ENCODE measurements at places on chromosomes 16 and 17. TPM values are rescaled to one million over a fixed set of nuclear protein-coding genes. Genes with fewer than 3 reads are reported as not detected.
A peak's percentile ranks its signal among the peaks of the same experiment; 100 is the strongest.

- H3K27ac ChIP-seq, result peak overlapping the region; percentile 93
- peak overlapping the region; percentile 90 for H3K4me3 ChIP-seq
- H3K36me3 ChIP-seq, result peaks cover 49% of the 10 kb centered on the region
- H3K27me3 ChIP-seq, result no peaks in the 10 kb centered on the region
- DNase-seq, result peak; percentile 63
Observed at GRCh38 chr16:30381291-30382041, 895 bp downstream of the SEPTIN1 start.

DNA sequence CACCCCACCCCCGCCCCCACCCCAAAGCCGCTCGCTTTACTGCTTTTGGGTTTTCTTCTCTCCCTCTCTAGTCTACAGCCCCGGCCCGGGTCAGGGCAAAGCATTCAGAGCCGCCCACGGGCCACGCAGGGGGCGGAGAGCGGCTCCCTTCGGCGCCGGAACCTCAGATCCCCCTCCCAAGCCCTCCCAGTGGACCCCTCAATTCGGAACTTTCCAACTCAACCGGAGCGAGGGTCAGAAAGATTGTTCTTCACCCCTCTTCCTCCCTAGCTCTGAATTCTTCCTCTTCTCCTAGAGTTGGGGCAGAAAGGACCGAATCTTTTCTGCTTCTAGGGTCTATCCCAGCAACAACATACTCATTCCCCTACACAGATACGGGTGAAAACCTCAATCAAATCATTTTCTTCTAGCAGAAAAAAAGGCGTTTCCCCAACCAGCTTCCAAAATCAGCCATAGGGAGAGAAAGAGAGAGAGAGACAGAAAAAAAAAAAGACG lies 1.0 kb downstream of the HOXB2 start:
- peaks cover 66% of the 10 kb centered on the region for H3K4me1 ChIP-seq
- DNase-seq, result peak; percentile 47
- H3K27ac ChIP-seq, result peak overlapping the region; percentile 86
- peaks cover 2% of the 10 kb centered on the region for H3K27me3 ChIP-seq
- peaks cover 19% of the 10 kb centered on the region for H3K36me3 ChIP-seq

DNA sequence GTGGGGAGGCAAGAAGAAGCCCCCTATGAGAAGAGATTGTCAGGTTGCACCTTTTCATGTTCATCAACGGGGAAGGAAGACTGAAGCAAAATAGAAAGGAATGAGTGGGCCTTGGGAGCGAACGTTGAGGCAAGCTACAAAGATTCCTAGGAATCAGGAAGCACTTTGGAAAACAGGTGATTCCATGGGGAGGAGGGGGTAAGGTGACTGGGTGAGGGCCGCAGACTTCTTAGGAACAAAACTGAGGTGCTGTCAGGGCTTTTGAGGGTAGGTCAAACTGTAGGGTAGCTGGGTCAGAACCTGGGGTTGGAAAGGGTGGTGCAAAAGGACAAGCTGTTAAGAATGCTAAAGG lies 528 bp downstream of the ITFG1 start:
- H3K4me1 ChIP-seq, result peaks cover 42% of the 10 kb centered on the region
- H3K36me3 ChIP-seq, result peaks cover 40% of the 10 kb centered on the region
- no peak for DNase-seq
- H3K4me3 ChIP-seq, result peak overlapping the region; percentile 87
- H3K27me3 ChIP-seq, result no peaks in the 10 kb centered on the region

- H3K27me3 ChIP-seq, result no peaks in the 10 kb centered on the region
- H3K4me1 ChIP-seq, result peaks cover 48% of the 10 kb centered on the region
- H3K27ac ChIP-seq, result peak overlapping the region; percentile 85
- H3K36me3 ChIP-seq, result peaks cover 7% of the 10 kb centered on the region
- peak overlapping the region; percentile 93 for H3K4me3 ChIP-seq
- DNase-seq, result peak; percentile 86
Observed at GRCh38 chr16:56609463-56609921, 1.1 kb downstream of the MT2A start.

DNA sequence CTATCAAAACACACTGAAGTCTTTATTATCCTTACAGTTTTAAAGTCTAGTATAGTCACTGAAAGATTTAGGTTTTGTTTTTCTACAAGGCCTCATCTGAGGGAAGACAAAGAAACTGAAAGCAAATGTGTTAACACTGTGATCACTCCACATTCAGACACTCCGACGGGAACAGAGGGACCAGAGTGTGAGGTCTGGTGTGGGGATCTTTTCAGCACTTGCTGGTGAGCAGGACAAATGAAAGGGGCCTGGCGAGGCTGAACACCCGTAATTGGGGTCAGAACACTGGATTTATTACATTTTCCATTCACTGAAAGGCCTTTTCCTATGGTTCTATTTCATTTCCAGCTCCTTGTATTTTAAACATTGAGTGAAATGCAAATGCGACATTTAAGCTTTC lies 910.5 kb downstream of the CDH11 start:
- no peak for DNase-seq
- H3K4me1 ChIP-seq, result no peaks in the 10 kb centered on the region
- H3K36me3 ChIP-seq, result no peaks in the 10 kb centered on the region
- H3K27me3 ChIP-seq, result no peaks in the 10 kb centered on the region
- H3K27ac ChIP-seq, result no peak overlapping the region

- no peaks in the 10 kb centered on the region for H3K27me3 ChIP-seq
- H3K27ac ChIP-seq, result no peak overlapping the region
- DNase-seq, result no peak
- no peaks in the 10 kb centered on the region for H3K4me1 ChIP-seq
- no peaks in the 10 kb centered on the region for H3K36me3 ChIP-seq
- no peak overlapping the region for H3K4me3 ChIP-seq
Observed at GRCh38 chr17:11539637-11540036, 58.6 kb upstream of the DNAH9 start.

DNA sequence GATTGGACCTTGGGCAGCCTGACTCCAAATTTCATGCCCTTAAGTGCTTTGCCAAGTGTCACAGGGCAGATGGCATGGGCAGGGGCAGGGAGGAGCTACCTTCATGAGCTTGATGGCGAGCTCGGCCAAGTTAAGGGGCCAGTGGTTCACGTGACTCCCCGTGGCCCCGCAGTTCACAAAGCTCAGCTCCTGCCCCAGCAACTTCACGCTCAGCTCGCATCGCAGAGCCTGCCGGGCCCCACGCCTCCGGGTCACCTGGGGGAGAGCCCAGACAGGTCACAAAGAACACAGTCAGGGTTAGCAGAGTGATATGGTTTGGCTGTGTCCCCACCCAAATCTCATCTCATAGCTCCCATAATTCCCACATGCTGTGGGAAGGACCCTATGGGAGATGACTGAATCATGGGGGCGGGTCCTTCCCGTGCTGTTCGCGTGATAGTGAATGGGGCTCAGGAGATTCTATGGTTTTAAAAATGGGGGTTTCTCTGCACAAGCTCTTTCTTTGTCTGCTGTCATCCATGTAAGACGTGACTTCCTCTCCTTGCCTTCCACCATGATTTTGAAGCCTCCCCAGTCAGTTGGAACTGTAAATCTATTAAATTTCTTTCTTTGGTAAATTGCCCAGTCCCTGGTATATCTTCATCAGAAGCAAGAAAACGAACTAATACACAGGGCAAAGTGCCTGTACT lies 108.1 kb downstream of the LITAF start:
- no peak overlapping the region for H3K4me3 ChIP-seq
- DNase-seq, result no peak
- no peaks in the 10 kb centered on the region for H3K27me3 ChIP-seq
- no peaks in the 10 kb centered on the region for H3K36me3 ChIP-seq
- H3K4me1 ChIP-seq, result no peaks in the 10 kb centered on the region
- no peak overlapping the region for H3K27ac ChIP-seq

GRCh38 chr17:61713035-61713434 lies 122.0 kb upstream of the NACA2 start:
- no peak overlapping the region for H3K27ac ChIP-seq
- no peak overlapping the region for H3K4me3 ChIP-seq
- peaks cover 46% of the 10 kb centered on the region for H3K36me3 ChIP-seq
- no peaks in the 10 kb centered on the region for H3K27me3 ChIP-seq

DNA sequence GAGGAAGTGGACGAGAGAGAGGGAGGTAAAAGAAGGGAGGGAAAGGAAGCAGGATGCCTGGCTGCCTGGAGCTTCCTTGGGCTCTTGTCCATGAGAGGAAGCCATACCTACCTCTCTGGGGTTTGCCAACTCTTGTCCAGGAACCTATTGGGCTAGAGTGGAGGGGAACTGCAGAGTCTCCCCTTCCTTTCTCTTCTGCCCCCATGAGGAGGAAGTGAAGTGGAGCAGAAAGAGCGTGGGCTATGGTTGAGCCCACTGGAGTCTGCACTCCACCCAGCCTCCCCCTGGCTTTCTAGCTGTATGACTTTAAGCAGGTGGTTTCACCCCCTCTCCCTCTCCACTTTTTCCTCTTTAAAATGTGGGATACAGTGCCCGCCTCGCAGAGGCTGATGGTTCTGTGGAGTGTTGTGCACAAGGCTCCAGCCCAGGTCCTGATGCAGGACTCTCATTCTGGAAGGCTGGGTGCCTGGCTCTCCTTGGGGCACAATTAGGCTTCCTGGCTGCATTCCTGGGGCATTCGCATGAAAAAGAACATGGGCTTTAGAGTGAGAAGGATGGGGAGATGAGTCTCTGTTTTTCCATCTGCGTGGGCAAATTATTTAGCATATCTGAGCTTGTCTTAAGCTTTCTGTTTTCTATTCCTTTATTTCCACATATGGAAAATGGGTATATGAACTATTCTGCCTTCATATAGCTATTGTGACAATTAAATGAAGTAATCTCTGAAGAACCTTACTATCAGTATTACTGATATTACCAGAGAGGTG lies 40.7 kb downstream of the HLF start:
- no peak for DNase-seq
- no peak overlapping the region for H3K4me3 ChIP-seq
- peaks cover 9% of the 10 kb centered on the region for H3K27me3 ChIP-seq
- H3K4me1 ChIP-seq, result no peaks in the 10 kb centered on the region
- H3K27ac ChIP-seq, result no peak overlapping the region

GRCh38 chr17:8275421-8276290 lies 12.8 kb upstream of the RANGRF start:
- DNase-seq, result no peak
- no peaks in the 10 kb centered on the region for H3K4me1 ChIP-seq
- H3K27me3 ChIP-seq, result no peaks in the 10 kb centered on the region
- no peak overlapping the region for H3K27ac ChIP-seq

DNA sequence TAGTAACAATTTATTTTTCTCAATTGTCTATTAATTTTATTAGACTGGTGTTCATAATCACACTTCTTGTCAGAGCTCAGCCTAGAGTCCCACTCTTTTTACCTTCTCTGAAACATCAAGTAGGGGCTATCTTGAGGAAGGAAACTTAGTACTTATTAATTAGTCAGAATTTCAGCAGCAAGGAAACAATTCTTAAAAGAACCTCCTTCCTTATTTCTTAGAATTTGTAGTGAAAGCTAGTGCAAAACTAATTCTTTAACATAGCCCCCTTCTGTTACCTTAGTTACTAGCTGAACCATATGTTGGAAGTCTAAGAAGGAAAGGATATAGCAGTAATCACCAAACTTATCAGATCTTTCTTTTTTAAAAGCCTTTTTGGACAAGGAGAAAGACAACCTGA lies 35.2 kb downstream of the MAP2K4 start:
- H3K27me3 ChIP-seq, result no peaks in the 10 kb centered on the region
- H3K4me3 ChIP-seq, result peak overlapping the region; percentile 67
- H3K27ac ChIP-seq, result peak overlapping the region; percentile 87
- peaks cover 71% of the 10 kb centered on the region for H3K4me1 ChIP-seq

DNA sequence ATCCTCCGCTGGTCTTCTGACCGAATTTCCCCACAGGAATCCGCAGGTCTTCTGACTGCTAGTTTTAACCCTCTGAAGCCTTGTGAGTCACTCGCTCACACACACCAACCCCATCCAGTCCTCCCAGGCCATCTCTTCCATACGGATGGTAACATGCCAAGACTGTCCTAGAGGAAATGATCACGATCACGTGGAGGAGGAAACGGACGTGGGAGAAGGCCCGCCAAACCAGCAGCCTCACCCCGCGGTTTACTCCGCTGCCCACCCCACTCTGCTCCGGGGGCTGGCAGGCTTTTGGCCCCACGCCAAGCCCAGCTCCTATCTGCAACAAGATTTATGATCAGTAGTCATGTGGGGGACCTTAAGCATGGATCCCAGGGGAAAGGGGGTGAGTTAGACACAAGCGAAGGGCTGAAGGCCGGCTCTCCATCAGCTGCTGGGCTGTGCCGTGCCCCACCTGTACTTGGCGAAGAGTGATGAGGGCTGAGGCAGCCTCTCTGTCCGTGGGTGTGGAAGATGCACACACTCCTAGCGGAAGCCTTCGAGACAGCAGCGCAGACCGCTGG lies 1.5 kb upstream of the FAAP100 start:
- H3K4me1 ChIP-seq, result peaks cover 36% of the 10 kb centered on the region
- H3K36me3 ChIP-seq, result peaks cover 32% of the 10 kb centered on the region
- peak overlapping the region; percentile 90 for H3K27ac ChIP-seq
- no peak for DNase-seq
- no peaks in the 10 kb centered on the region for H3K27me3 ChIP-seq
- H3K4me3 ChIP-seq, result peak overlapping the region; percentile 88

GRCh38 chr17:51152766-51153209 lies 571 bp upstream of the NME1 start:
- DNase-seq, result no peak
- H3K4me1 ChIP-seq, result peaks cover 9% of the 10 kb centered on the region
- no peaks in the 10 kb centered on the region for H3K27me3 ChIP-seq
- no peak overlapping the region for H3K27ac ChIP-seq
- H3K4me3 ChIP-seq, result no peak overlapping the region

DNA sequence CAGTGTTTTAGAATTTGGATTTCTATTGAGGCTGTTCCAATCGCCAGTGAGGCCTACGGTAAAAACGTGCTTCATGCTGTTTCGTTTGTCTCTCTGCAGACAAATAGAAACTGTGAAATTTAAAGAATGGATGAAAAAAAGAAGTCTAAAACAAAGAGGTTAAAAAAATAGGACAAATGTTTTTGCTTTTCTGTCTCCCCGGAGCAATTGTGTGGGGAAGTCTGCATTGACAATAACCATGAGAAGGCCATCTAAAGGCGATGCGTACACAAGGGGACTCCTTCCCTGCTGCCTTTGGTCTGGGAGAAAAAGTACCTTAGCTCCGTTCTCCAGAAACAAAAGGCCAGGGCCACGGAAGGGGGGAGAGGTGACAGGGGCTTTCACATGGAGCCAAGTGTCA lies 4.6 kb upstream of the ZFHX3 start:
- no peak for DNase-seq
- peaks cover 36% of the 10 kb centered on the region for H3K27me3 ChIP-seq
- H3K4me1 ChIP-seq, result peaks cover 26% of the 10 kb centered on the region

GRCh38 chr16:12327971-12328726 lies 351.6 kb downstream of the SNX29 start:
- no peak overlapping the region for H3K27ac ChIP-seq
- no peak overlapping the region for H3K4me3 ChIP-seq
- peaks cover 3% of the 10 kb centered on the region for H3K4me1 ChIP-seq
- H3K36me3 ChIP-seq, result no peaks in the 10 kb centered on the region
- H3K27me3 ChIP-seq, result no peaks in the 10 kb centered on the region

The RAB37 gene
- total RNA-seq, result 19.6 TPM

The SPAG5 gene
- total RNA-seq, result 162 TPM

The PIGQ gene
- 41.2 TPM for total RNA-seq

The WNT9B gene
- total RNA-seq, result not detected

The PPY gene
- not detected for total RNA-seq

The METTL16 gene
- 25.7 TPM for total RNA-seq
